NCI-H1105 treated with DMSO at 0.1 percent for 48 hours (cell line): ENCODE measurements at places on chromosomes 4 and X.
A peak's percentile ranks its signal among the peaks of the same experiment; 100 is the strongest.

- no peak for DNase-seq
Measured at GRCh38 chr4:40466789-40467188, 131.7 kb downstream of the CHRNA9 start.

DNA sequence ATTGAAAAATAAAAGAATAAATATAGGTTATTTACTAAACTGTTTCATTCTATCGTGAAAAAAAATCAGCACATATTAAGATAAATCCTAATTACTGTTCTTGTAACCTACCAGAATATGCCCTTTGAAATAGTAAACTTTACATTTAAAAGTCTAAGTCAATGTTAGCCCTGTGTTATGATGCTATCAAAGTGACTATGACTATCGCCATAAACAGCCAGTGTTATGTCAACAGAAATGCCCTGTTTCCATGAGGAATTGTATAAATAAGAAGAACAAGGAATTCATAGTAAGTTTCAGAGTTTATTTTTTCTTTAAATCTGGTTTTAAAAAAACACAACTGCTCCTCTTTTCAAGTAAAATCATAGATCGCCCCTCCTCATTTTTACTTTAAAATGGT lies 11.4 kb downstream of the NR3C2 start:
- DNase-seq = no peak

- DNase-seq = no peak
Measured at GRCh38 chr4:121669163-121669550, 27.6 kb downstream of the ANXA5 start.

DNA sequence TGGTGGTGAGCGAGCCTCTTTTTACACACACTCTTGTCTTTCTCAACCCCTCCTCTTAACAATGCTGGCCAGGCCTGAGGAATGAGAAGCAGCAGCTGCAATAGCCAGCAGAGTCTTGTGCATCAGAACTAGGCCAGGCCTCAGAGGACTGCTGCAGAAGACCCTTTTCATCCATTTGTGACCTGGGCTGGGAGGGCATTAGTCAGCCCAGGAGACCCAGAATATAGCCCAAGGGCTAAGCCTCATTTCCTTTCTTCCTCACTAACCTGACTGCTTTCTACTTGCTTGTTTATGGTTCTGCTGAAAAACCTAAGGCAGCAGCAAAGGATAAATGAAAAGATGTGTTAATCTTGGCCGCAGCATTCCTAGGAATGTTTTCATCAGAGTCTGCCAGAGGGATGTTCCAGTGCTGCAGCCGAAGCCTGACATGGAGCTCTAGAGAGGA lies 254.7 kb upstream of the AR start:
- no peak for DNase-seq

DNA sequence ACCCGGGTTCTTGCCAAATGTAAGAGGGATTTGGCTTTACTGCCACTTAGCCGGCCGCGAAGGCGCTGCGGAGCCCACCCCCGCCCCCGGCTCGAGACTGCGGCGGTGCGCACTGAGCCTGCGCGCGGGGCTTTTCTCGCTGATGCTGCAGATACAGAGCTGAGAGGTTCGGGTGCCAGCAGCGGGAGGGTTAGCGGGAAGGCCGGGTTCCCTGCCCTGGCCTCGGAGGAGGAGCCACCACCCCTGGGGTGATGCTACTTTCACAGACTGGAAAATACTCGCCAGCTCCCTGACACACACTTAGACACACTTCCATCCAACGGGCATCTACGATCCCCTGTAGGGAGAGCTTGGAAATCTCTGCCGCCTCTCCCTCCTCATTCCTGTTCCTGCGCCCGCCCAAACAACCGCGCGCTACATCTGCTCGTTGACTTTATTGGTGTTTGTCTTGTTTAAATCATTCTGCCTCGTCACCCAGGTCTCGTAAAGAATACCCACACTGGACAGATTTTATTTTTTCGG lies 2.1 kb upstream of the PCDH7 start:
- peak; percentile 28 for DNase-seq
